Ascending aorta (tissue), 2 donors: ENCODE measurements at places on chromosomes 3 and 15.

DNA sequence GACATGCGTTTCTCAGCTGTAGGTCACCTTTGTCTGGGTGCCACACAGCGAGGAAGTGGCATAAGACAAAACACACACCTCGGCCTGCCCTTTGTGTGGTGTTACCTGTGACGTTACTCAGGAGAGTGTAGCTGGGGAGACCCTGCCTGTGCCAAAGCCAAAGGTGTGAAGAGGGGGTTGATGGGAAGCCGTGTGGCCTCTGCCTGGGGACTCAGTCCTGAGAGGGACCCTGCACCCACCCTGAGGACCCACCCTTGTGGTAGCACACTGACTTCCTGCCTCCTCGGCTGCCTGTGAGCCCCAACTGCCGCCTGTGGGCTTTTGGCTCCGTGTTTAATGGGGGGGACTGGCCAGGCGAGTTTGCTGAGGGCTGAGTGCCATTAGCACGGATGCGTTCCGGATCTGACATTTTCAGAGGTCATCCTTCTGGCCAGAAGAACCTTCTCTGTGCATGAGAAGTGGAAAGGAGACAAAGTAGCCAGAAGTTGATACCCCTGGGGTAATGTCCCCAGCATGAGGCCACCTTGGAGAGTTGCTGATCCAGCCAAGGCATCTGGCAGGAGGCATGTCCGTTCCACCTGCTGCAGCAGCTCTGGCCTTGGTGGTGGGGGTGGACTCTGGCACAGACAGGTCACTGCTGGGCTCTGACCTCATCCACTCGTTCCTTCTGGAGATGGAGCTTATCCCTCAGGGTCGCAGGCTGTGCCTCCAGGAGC lies 51.8 kb upstream of the FURIN start:
- DNase-seq: no peak

- no peak for DNase-seq
Observed at GRCh38 chr15:101522621-101523559, 33.4 kb upstream of the PCSK6 start.

DNA sequence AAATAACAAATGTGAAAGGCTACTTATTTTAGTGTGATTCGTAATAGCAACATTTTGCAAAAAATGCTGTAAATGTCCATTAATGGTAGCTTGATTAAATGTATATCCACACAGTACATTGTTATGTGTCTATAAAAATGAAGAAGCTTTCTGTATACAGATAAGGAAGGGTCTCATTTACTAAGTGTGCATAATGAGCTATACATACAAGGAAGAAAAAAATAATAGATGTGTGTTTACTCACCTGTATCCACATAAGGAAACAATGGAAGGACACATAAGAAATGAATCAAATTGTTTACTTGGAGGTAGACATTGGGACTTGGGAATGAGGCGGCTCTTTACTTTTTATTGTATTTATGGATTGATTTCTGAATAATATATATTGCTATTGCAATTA lies 34.9 kb downstream of the MED12L start:
- no peak for DNase-seq

DNA sequence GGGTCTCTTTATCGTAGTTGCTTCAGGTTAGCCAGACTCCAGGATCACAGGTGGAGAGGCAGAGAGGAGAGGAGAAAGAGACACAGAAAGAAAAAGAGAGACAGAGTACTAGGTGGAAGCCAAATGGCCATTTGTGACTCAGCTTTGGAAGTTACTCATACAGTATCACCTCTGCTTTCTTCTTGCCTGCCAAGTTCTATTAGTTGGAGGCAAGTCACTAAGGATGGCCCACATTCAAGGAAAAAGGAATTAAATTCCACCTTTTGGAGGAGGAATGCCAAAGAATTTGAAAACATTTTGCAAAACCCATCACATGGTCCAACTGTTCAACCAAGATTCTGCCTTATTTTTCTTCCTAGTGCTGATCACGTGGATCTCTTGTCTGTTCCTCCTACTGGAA lies 291.1 kb downstream of the CHL1 start:
- DNase-seq: no peak

GRCh38 chr3:129228891-129229585 lies 20.4 kb upstream of the COPG1 start:
- no peak for DNase-seq
